ENCODE measurements at places on chromosomes 16 and 17.

DNA sequence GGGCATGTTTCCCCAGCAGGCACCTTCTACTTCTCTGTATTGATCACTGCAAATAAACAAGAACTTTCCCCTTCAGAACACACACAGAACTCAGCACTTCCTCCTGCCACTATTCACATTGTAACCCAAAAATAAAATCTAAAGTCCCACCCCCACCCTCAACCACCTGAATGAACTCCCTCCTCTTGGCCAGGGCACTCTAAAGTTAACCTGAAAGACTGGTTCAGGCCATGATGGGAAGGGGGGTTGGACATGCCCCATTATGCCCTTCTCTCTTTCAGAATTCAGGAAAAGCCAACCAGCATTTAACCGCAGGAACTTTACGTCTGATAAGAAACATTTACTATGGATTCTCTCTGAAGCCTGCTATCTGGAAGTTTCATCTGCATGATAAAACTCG lies 27.4 kb upstream of the CCL2 start:
- no peak for DNase-seq

DNA sequence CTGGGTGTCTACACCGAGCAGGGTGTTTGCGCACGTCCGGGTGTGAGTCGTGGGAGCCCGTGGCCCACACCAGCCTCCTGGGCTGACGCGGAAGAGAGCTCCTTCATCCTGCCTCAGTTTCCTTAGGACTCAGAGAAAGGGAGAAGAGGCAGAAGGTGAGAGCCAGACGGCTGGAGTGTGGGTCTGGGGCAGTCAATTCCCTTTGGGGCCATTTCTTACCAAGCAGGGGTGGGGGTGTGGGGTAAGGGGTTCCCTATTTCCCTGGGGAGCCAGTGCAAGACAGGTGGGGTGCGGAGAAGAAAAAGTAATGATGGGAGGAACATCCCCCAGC lies 831 bp downstream of the CA7 start:
- DNase-seq = no peak

DNA sequence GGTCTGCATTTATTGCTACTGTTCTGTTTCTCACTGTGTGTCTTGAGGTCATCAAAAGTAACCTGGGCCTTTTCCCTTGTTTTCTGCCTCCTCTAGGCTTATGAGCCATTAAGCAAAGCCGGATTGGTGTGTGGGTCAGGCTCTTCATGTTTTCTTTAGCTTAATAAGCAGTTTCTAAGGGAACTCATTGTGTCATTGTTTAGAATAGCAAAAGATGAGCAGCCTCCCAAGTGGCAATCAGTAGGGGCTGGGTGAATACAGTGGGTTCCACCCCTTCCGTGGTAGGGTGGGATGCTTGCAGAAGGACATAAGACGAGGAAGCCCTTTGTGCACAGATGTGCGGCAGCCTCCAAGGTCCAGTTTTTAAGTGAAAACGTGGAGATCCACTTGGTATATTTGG lies 34.5 kb downstream of the ABCC1 start:
- DNase-seq = no peak

DNA sequence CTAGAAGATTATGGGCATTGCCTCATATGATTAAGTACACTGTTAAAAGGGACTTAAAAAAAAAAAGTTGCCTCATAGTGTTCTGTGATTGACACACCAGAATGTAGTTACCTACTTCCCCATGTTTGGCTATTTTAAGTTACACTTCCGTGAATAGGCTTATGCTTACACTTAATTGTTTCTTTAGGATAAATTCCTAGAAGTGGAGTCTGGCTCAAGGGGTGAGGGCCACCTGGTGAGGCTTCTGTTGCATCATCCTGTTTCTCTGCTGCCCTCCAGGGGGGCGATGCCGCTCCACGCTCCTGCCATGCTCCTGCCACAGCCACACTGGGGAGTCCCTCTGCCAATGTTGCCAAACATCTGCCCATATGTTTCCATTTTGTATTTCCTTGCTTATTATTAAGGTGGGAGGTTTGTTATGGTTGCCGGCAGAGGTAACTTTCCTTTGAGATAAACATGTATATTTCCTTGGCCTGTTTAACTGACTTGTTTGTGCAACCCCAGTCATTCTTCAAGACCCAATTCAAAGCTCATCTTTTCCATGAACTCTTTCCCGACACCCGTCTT lies 73.1 kb downstream of the KSR1 start:
- no peak for DNase-seq

DNA sequence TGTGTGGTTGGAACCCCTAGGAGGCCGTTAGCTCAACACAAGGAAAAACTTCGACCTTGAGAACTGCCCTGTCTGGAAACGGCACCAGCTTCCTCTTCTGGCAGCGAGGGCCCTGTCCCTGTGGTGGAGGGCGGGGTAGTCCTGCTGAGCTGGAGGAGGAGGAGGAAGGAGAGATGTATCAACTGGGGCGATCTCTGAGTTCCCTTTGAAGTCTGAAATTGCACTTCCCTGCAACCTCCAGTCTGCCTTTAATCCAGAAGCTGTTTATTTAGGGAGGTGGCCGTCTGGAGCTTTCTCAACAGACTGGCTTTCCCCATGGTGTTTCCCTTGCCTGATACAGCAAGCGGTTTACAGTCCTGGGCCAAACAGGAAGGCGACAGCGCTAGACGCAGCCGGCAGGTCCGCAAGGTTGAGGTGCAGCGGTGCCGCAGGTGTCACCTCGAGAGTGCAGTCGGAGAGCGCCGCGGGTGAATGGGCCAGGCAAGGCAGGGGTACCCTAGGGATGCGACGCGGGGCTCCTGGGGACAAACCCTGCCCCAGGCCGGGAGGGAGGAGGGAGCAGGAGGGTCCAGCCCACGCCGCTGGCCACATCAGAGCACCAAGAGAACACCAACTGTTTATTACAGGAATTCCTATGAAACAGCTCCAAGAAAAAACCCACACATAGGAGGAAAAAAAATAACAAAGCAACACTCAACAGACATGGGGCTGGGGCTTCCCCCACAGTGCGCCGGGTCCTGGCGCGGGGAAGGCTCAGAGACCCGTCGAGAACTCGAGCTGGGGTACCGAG lies 11.4 kb upstream of the MRPS23 start:
- no peak for DNase-seq

- no peak for DNase-seq
These were observed 18.5 kb upstream of the CPD start for GRCh38 chr17:30360086-30360808.

DNA sequence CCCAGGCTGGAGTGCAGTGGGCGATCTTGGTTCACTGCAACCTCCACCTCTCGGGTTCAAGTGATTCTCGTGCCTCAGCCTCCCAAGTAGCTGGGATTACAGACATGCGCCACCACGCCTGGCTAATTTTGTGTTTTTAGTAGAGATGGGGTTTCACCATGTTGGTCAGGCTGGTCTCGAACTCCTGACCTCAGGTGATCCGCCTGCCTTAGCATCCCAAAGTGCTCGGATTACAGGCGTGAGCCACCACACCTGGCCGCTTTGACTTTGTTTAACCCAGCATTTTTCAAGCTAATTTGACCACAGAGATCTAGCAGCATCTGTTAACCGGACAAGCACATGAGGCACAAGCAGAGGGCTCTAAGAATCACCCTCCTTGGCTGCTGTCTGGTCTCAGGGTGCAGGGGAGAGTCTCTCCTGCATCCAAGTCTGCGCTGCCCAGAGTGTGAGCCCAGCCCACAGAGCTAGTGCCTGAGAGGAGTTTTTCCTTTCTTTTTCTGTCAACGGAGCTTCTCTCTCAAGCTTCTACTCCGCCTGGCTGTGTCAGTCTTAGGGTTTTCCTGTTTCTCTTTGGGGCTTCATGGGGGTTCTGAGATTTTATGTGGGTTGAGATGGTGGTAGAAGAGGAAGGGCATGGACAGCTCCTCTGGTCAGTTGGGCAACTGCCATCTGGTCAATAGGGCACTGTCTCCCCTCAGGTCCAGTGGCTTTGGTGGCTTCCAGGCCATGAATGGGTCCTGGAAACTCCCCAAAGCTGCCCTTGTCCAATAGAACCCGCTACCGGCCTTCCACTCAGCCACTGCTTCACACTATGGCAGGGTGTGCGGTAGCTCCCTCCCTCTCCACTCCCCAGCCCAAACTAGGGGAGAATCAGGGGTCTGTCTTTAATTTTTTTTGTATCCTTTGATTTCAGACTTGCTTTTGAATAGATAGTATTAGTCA lies 59.6 kb downstream of the TNFRSF13B start:
- DNase-seq = no peak
